Karpas-422 (cell line): ENCODE measurements at places on chromosomes 11 and 22.

DNA sequence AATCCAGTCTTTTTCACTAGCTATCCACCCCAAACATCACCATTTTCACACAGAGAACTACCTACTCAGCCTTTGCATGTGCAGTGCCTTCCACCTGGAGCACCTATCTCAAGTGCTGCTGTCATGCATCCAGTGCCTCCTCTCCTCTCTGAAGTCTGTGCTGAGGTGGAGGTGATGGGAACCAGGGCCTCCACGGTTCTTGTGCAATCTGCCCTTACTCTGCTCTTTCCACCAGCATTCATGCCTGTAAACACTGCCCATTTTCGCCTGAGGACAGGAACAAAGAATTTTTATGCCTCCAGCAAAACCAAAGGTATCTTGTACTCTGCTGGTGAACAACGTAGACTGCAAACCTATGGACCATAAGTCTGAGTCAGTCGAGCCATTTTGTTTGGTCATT is 27.0 kb downstream of the PITPNB start:
- no peak for DNase-seq
- peaks cover 45% of the 10 kb centered on the region; the same call in 1 of the 2 replicates for H3K36me3 ChIP-seq
- no peaks in the 10 kb centered on the region for H3K27me3 ChIP-seq
- H3K27ac ChIP-seq: no peak overlapping the region
- H3K4me3 ChIP-seq: no peak overlapping the region

GRCh38 chr11:61589961-61590360 is 9.1 kb upstream of the SYT7 start:
- H3K4me1 ChIP-seq: no peaks in the 10 kb centered on the region
- DNase-seq: no peak
- H3K36me3 ChIP-seq: no peaks in the 10 kb centered on the region
- no peak overlapping the region for H3K27ac ChIP-seq
- no peak overlapping the region for H3K4me3 ChIP-seq

GRCh38 chr22:37196539-37197450 is 8.7 kb upstream of the C1QTNF6 start:
- H3K4me3 ChIP-seq: no peak overlapping the region
- H3K36me3 ChIP-seq: no peaks in the 10 kb centered on the region
- H3K4me1 ChIP-seq: peaks cover 28% of the 10 kb centered on the region
- H3K27me3 ChIP-seq: no peaks in the 10 kb centered on the region

- H3K4me1 ChIP-seq: no peaks in the 10 kb centered on the region
- no peaks in the 10 kb centered on the region for H3K36me3 ChIP-seq
- H3K27ac ChIP-seq: no peak overlapping the region
- no peaks in the 10 kb centered on the region; the same call in 1 of the 2 replicates for H3K27me3 ChIP-seq
- no peak for DNase-seq
These were observed 47.2 kb downstream of the LRFN4 start for GRCh38 chr11:66904055-66904454.

GRCh38 chr11:11476499-11476898 is 123.4 kb upstream of the CSNK2A3 start:
- H3K4me3 ChIP-seq: no peak overlapping the region
- H3K36me3 ChIP-seq: no peaks in the 10 kb centered on the region
- no peaks in the 10 kb centered on the region for H3K4me1 ChIP-seq
- H3K27ac ChIP-seq: no peak overlapping the region

GRCh38 chr11:106021181-106021966 is 666 bp downstream of the MSANTD4 start:
- DNase-seq: peak; percentile 75
- peaks cover 51% of the 10 kb centered on the region for H3K4me1 ChIP-seq
- peaks cover 37% of the 10 kb centered on the region for H3K36me3 ChIP-seq
- H3K4me3 ChIP-seq: peak overlapping the region; percentile 69
- no peaks in the 10 kb centered on the region for H3K27me3 ChIP-seq
- peak overlapping the region; percentile 41 for H3K27ac ChIP-seq

GRCh38 chr11:94533696-94534630 is 9.8 kb upstream of the FUT4 start:
- no peak overlapping the region for H3K4me3 ChIP-seq
- no peak for DNase-seq
- H3K4me1 ChIP-seq: no peaks in the 10 kb centered on the region
- no peaks in the 10 kb centered on the region for H3K27me3 ChIP-seq

GRCh38 chr11:48154151-48154550 is 62.5 kb upstream of the OR4B1 start:
- H3K27me3 ChIP-seq: no peaks in the 10 kb centered on the region
- peaks cover 75% of the 10 kb centered on the region for H3K36me3 ChIP-seq
- no peak overlapping the region for H3K4me3 ChIP-seq
- H3K27ac ChIP-seq: no peak overlapping the region

- peak; percentile 75 for DNase-seq
- peaks cover 63% of the 10 kb centered on the region for H3K4me1 ChIP-seq
- H3K27ac ChIP-seq: peak overlapping the region; percentile 52; the same call in 1 of the 2 replicates
- H3K27me3 ChIP-seq: no peaks in the 10 kb centered on the region
- H3K36me3 ChIP-seq: no peaks in the 10 kb centered on the region
These were observed 1.3 kb upstream of the INSC start for GRCh38 chr11:15113381-15113780.

- no peak overlapping the region for H3K4me3 ChIP-seq
- H3K4me1 ChIP-seq: no peaks in the 10 kb centered on the region
- no peaks in the 10 kb centered on the region for H3K36me3 ChIP-seq
- no peak overlapping the region for H3K27ac ChIP-seq
- DNase-seq: no peak
- H3K27me3 ChIP-seq: no peaks in the 10 kb centered on the region
These were observed 11.8 kb upstream of the CD5 start for GRCh38 chr11:61090521-61090920.

DNA sequence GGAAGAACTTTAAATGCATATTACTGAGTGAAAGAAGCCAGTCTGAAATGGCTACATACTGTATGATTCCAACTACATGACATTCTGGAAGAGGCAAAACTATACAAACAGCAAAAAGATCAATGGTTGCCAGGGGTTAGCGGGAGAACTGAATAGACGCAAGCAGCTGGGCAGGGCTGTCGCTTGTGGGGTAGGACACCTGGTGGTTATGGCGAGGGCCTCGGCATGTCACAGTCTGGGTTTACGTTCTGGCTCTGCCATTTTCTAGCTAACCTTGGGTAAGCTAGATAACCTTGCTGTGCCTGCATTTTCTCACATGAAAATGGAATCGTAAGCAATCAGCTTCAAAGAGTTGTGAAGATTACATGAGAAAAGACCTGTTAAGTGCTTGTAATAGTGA is 55.2 kb upstream of the SYT13 start:
- no peak overlapping the region for H3K4me3 ChIP-seq
- no peaks in the 10 kb centered on the region for H3K36me3 ChIP-seq
- H3K4me1 ChIP-seq: peaks cover 29% of the 10 kb centered on the region
- no peak for DNase-seq
- H3K27ac ChIP-seq: no peak overlapping the region

- DNase-seq: no peak
- no peak overlapping the region for H3K4me3 ChIP-seq
- H3K4me1 ChIP-seq: no peaks in the 10 kb centered on the region
- H3K27me3 ChIP-seq: no peaks in the 10 kb centered on the region
- no peaks in the 10 kb centered on the region for H3K36me3 ChIP-seq
- H3K27ac ChIP-seq: no peak overlapping the region
These were observed 99.0 kb downstream of the AMOTL1 start for GRCh38 chr11:94866936-94867795.

GRCh38 chr22:47783433-47784366 is 1021.2 kb downstream of the TBC1D22A start:
- no peaks in the 10 kb centered on the region for H3K27me3 ChIP-seq
- no peaks in the 10 kb centered on the region for H3K36me3 ChIP-seq
- H3K27ac ChIP-seq: no peak overlapping the region

DNA sequence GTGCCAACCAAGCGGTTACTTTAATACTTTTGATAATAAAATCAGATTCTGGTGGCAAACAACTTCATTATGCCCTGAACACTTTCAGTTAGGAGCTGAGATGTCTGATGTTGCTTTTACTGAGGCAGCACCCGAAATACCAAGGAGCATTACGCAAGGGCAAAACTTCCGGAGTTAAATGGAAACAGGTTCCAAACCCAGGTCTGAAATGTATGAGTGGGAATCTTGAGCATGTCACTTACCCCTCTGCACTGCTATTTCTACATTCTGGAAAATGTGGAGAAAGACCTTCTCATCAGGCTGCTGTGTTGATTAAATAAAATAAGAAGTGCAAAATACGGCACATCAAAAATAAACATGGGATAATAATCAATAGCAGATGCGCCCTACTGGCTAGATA is 315.1 kb downstream of the LARGE1 start:
- H3K36me3 ChIP-seq: no peaks in the 10 kb centered on the region
- no peaks in the 10 kb centered on the region for H3K27me3 ChIP-seq
- H3K27ac ChIP-seq: no peak overlapping the region
- no peaks in the 10 kb centered on the region for H3K4me1 ChIP-seq
- no peak overlapping the region for H3K4me3 ChIP-seq

DNA sequence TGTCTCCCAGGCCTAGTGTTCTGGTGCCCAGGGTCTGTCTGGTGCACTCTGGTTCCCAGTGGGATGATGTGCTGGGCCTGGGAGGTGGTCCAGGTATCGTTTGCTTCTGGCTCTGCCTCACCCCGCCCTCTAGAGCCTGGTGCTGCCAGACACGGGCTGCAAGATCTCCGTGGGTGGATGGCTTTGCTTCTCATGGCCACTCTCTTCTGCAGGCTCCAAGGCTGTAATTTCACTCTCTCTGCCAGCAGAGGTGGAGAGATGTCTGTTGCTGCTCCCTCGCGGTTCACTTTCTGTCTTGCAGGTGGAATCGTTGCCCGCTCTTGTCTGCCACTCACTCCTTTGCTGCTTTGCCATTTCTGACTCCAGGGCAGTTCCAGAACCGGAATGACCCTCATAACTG is 13.4 kb downstream of the NADSYN1 start:
- no peaks in the 10 kb centered on the region for H3K4me1 ChIP-seq
- H3K27me3 ChIP-seq: no peaks in the 10 kb centered on the region
- H3K4me3 ChIP-seq: no peak overlapping the region
- no peak overlapping the region for H3K27ac ChIP-seq
- H3K36me3 ChIP-seq: peaks cover 11% of the 10 kb centered on the region
- no peak for DNase-seq

- no peaks in the 10 kb centered on the region for H3K4me1 ChIP-seq
- DNase-seq: no peak
- H3K4me3 ChIP-seq: no peak overlapping the region
- no peak overlapping the region for H3K27ac ChIP-seq
These were observed 31.0 kb downstream of the SLC22A6 start for GRCh38 chr11:62953811-62954210.

GRCh38 chr11:120917559-120918239 is 106.2 kb upstream of the TBCEL start:
- no peaks in the 10 kb centered on the region for H3K4me1 ChIP-seq
- H3K36me3 ChIP-seq: no peaks in the 10 kb centered on the region
- H3K4me3 ChIP-seq: no peak overlapping the region
- no peaks in the 10 kb centered on the region for H3K27me3 ChIP-seq

- H3K27ac ChIP-seq: no peak overlapping the region
- H3K36me3 ChIP-seq: no peaks in the 10 kb centered on the region
- H3K4me3 ChIP-seq: peak overlapping the region; percentile 43; the same call in 1 of the 2 replicates
- peak; percentile 70 for DNase-seq
These were observed 30.7 kb downstream of the TOM1 start for GRCh38 chr22:35330258-35330861.

- H3K4me1 ChIP-seq: peaks cover 38% of the 10 kb centered on the region
- peak; percentile 79 for DNase-seq
- peak overlapping the region; percentile 6; the same call in 1 of the 2 replicates for H3K27ac ChIP-seq
These were observed 1.2 kb upstream of the RASGRP2 start for GRCh38 chr11:64745189-64745520.

DNA sequence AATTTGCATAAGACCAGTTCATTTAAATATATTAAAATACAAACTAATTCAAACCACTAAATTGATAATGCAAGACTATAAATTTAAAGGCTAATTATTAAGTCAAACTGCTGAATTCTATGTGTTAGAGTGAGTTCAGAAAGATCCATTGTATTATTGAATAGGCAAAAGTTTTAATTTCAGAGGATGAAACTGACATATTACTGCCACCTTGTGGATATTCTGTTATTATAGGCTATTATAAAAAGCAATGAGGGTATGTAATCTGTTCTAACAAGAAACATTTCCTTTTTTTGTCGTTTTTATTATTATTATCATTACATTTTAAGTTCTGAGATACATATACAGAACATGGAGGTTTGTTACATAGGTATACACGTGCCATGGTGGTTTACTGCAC is 20.9 kb upstream of the NAALAD2 start:
- H3K27me3 ChIP-seq: no peaks in the 10 kb centered on the region
- H3K27ac ChIP-seq: no peak overlapping the region
- no peak overlapping the region for H3K4me3 ChIP-seq
- H3K4me1 ChIP-seq: no peaks in the 10 kb centered on the region

- no peaks in the 10 kb centered on the region for H3K4me1 ChIP-seq
- H3K27me3 ChIP-seq: no peaks in the 10 kb centered on the region
- H3K27ac ChIP-seq: no peak overlapping the region
- no peaks in the 10 kb centered on the region for H3K36me3 ChIP-seq
- H3K4me3 ChIP-seq: no peak overlapping the region
- DNase-seq: no peak
These were observed 70.5 kb downstream of the JAM3 start for GRCh38 chr11:134139303-134139872.
